ENCODE measurements at places on chromosomes 16 and 17. TPM values are rescaled to one million over a fixed set of nuclear protein-coding genes. Genes with fewer than 3 reads are reported as not detected.

CACNA1H gene
- total RNA-seq: 2.0 TPM

RGS11 gene
- total RNA-seq: not detected

ZNF469 gene
- total RNA-seq: 0.12 TPM

EPOP gene
- total RNA-seq: 3.2 TPM

ALOXE3 gene
- total RNA-seq: not detected

CLEC16A gene
- 4.5 TPM for total RNA-seq

C17orf113 gene
- total RNA-seq: 0.62 TPM

CENPV gene
- 42.3 TPM for total RNA-seq

CHST5 gene
- not detected for total RNA-seq

GUCY2D gene
- total RNA-seq: not detected

CDK3 gene
- total RNA-seq: 0.49 TPM

KLHL10 gene
- not detected for total RNA-seq

TBKBP1 gene
- 7.8 TPM for total RNA-seq

PRAC2 gene
- not detected for total RNA-seq

PTX4 gene
- total RNA-seq: not detected

WFIKKN1 gene
- total RNA-seq: not detected

MILR1 gene
- total RNA-seq: 20.3 TPM

CNGB1 gene
- total RNA-seq: not detected

IST1 gene
- 220 TPM for total RNA-seq

GCGR gene
- not detected for total RNA-seq

KRTAP2-3 gene
- not detected for total RNA-seq

CDH1 gene
- total RNA-seq: not detected

TIGD7 gene
- total RNA-seq: 5.4 TPM

BTBD17 gene
- total RNA-seq: not detected

ADAMTS18 gene
- total RNA-seq: 0.21 TPM

MC1R gene
- 1.8 TPM for total RNA-seq

KRT23 gene
- not detected for total RNA-seq

ADORA2B gene
- total RNA-seq: 29.3 TPM

Data from H4 (cell line).